ENCODE measurements at places on chromosomes 1 and 21.

DNA sequence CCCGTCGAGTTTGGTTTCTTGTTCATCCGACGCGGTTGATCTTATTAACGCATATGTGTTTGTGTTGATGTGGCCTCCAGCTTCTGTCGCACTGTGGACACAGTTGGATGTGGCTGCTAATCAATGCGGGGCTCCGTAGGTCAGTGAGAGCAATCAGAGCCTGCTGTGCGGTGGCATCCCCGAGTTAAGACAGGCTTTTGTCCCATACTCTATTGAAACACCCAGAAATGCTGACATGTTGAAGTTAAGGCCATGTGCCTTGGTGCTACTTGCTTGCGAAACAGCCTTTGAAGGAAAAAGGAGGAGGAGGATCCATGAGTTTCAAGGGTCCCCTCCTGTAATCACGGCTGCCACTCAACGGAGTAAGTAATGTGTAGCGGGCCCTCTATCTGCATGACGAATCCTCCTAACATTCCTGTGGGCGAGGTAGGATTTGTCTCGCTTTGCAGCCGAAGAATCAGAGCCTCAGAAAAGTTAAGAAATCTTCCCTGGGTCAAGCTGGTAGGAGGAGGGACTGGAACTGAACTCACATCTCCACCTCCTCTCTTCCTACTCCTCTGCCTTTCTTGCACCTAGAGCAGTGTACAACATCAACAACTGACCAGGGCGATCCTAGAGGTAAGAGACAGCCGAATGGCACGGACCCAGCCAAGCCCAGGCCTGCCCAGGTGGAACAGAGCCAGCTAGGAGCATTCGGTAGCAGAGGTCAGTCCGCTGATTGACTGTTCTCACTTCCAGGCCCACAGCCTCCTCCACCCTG is 19.5 kb downstream of the PDE9A start:
- peak; percentile 19 for DNase-seq

DNA sequence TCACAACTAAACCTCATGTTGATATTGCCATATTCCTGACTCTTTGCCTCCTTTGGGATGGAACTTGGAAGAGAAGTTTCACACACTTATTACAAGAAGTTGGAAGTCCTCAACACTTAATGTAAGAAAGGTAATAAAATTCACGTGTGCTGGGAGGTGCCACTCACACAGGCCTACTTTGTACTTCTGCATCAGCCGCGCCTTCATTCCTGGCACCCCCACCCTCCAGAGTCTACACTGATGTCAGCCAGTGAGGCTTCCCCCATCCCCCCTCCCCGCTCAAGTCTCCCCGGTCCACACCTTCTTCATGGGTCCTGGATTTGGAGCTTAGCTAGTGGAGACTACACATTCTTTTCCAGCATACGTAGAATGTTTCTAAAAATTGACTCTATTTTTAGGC is 24.8 kb upstream of the SLC45A1 start:
- DNase-seq = no peak

GRCh38 chr1:77643456-77643855 is 39.0 kb downstream of the ZZZ3 start:
- no peak for DNase-seq

- DNase-seq = no peak
Observed at GRCh38 chr1:233665575-233666270, 51.8 kb downstream of the KCNK1 start.

DNA sequence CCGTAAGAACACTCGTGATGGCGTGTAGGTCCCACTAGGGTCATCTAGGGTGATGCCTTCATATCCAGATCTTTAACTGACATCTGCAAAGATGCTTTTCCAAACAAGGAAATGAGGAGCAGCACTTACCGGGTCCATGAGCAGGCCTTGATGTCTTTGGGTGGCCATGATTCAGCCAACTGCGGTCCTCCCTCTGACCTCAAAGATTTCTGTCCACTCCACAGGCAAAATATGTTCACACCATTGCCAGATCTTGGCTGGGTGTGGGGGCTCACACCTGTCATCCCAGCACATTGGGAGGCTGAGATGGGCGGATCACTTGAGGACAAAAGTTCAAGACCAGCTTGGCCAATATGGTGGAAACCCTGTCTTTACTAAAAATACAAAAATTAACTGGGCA is 18.2 kb downstream of the TRPM2 start:
- no peak for DNase-seq

- no peak for DNase-seq
Observed at GRCh38 chr1:198564716-198565115, 24.2 kb upstream of the ATP6V1G3 start.

GRCh38 chr1:54012863-54013262 is 5.1 kb downstream of the LDLRAD1 start:
- DNase-seq = no peak

DNA sequence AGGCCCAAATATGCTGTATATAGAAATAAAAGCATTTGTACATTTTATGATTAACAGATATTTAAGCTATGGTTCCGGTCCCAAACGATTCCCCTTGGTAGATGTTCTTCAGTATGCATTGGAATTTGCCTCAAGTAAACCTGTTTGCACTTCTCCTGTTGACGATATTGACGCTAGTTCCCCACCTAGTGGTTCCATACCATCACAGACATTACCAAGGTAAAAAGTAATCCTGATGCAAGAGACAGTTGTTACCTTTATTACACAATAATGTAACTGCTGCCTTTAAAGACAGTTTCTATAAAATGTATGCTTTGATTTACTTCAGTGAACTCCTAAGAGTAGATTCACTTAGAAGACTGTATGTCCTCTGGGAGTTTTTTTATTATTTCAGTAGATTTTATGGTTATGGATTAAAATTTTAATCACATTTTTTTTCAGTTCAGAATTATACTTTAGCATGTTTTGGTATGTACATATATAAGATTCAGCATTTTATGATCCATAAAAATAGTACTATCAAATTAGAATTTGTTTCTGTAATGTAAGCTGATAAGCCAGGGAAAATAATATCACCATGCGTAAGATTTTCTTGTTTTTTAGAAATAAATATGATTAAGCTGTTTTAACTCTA is 96.5 kb downstream of the USP25 start:
- DNase-seq = peak; percentile 36

- peak; percentile 13 for DNase-seq
Observed at GRCh38 chr1:241081473-241081872, 275.5 kb downstream of the RGS7 start.

DNA sequence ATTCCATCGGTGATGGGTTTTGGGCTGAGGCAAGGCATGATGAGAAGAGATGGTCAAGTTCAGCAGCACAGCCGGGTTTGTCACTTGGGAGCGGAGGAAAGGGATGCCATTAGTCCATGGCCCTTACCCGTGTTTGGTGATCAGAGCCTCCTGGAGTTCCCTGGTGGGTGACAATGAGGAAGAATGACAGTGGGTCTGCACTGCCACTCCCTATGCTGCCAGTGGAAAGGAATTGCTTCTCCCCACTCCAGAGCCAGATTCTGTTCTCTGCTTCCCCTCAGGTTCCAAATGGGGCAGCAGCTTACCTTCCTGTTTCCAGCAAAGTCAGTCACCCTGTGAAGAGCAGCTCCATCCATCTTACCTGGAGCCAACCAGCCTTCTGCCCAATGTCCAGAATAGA is 393.1 kb downstream of the PTPRU start:
- DNase-seq = no peak

- DNase-seq = no peak
Observed at GRCh38 chr1:170675865-170676264, 11.9 kb downstream of the PRRX1 start.

GRCh38 chr1:30685796-30686165 is 37.6 kb downstream of the MATN1 start:
- no peak for DNase-seq

- DNase-seq = no peak
Observed at GRCh38 chr1:220925707-220926106, 46.5 kb downstream of the HLX start.

GRCh38 chr1:225366552-225366951 is 61.3 kb downstream of the LBR start:
- DNase-seq = no peak

DNA sequence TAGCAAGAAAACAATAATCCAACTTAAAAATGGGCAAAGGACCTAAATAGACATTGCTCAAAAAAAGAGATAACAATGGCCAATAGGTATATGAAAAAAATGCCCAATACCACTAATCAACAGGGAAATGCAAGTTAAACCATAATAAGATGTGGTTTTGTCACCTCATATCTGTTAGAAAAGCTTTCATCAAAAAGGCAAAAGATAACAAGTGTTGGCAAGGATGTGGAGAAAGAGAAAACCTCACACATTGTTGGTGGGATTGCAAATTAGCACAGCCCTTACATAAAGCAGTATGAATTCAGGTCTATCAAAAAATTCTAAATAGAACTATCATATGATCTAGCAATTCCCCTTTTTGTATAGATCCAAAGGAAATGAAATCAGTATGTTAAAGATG is 387.2 kb upstream of the DUSP10 start:
- no peak for DNase-seq

DNA sequence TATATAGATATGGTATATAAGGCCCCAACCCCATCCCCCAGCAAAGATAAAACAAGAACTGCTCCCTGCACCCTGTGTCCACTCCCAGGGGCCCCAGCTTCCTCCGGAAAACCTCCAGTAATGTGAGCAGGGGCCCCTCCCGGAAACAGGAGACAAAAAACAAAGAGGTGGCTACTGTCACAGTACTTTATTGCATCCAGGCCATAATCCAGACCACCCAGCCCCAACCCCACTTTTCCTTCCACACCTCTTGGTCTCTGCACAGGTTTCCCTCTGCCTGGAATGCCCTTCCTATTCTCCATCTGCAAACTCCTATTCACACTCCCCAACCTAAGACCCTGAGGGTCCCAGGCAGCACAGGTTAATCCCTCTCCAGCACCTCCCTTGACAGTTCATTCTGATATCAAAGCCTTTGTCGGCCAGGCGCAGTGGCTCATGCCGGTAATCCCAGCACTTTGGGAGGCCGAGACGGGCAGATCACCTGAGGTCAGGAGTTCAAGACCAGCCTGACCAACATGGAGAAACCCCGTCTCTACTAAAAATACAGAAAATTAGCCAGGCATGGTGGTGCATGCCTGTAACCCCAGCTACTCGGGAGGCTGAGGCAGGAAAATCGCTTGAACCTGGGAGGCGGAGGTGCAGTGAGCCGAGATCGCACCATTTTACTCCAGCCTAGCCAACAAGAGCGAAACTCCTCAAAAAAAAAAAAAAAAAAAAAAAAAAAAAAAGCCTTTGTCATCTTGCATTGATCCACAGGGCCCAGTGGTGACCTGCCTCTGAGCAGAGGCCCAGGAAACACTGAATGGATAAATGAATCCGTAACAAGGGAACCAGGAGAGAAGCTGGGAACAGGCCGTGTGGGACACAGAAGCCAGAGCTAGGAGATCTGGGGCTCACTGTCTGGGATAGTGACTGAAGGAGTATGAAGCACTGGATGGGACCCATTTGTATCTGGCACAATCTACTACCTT is 2.3 kb upstream of the AUNIP start:
- DNase-seq = no peak

GRCh38 chr1:229370601-229371021 is 27.8 kb upstream of the CCSAP start:
- DNase-seq = no peak

- DNase-seq = no peak
Observed at GRCh38 chr1:29467989-29468900, 231.9 kb downstream of the PTPRU start.

DNA sequence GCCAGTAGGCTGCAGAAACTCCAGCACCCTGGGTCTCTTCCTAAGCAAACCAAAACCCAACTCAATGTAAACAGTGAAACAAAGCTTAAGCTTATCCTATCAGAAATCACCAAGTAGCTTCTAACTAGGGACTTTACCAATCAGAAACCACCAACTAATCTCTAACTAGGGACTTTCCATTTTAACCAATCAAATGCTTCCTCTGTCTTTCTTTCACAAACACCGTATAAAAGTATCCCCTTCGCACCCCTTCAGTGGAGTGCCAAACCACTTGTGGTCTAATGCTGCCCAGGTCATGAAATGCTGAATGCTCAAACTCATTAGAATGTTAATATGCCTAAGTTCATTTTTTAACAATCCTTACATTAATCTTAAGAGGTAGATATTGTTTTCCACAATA is 250.5 kb upstream of the DUSP10 start:
- DNase-seq = no peak

- DNase-seq = peak; percentile 44
Observed at GRCh38 chr1:179706339-179706941, 36.7 kb upstream of the FAM163A start.

- no peak for DNase-seq
Observed at GRCh38 chr1:8866173-8866791, 12.2 kb downstream of the ENO1 start.

DNA sequence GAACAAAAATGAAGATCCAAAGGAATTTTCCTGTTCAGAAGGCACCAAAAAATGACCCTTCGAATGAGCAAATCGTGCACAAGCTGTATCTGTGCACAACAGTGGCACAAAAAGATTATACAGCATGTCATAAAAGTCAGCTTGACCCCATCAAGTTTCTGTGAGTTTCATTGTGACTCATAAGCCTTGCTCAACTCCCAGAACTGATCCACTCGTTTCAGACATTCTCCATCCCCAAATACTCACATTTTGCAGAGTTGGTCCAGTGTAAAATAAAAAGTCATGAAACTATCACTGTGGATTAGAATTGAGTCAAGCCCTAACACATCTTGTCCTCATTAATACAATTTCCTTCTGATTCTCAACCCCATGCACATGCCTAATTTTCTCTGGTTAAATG is 174.7 kb upstream of the PKN2 start:
- DNase-seq = peak; percentile 8

- no peak for DNase-seq
Observed at GRCh38 chr1:19552291-19553010, 67.1 kb upstream of the CAPZB start.

DNA sequence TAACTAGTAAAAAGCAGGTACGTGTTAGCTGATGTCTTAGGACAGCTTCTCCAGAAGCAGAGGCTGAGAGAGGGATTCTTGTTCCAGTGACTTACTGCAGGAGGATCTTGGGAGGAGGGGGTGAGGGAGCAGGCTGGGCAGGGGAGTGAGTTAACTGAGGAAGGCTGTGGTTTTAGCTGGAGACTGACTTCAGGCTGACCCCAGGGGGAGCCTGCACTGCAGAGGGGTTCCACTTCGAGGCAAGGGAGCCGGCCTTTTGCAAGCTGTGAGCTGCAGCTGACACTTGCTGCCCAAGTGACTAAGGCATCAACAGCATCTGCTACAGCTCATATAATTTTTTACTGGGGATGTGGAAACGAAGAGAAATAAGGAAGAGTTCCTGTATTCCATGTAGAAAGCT is 50.4 kb upstream of the SOD1 start:
- peak; percentile 22 for DNase-seq

- no peak for DNase-seq
Observed at GRCh38 chr1:175669569-175669968, 73.8 kb downstream of the TNR start.

- DNase-seq = no peak
Observed at GRCh38 chr1:15727021-15727420, 9.0 kb upstream of the SLC25A34 start.

Measured in fibroblast of lung (primary cell).